ENCODE measurements at places on chromosomes 1 and 21.

GRCh38 chr1:187634940-187635339 lies 806.2 kb downstream of the PLA2G4A start:
- no peaks in the 10 kb centered on the region for H3K4me1 ChIP-seq
- H3K4me3 ChIP-seq: no peak overlapping the region
- no peaks in the 10 kb centered on the region for H3K36me3 ChIP-seq
- no peak overlapping the region for H3K27ac ChIP-seq

- peaks cover 14% of the 10 kb centered on the region for H3K27me3 ChIP-seq
- H3K27ac ChIP-seq: no peak overlapping the region
- no peaks in the 10 kb centered on the region for H3K36me3 ChIP-seq
- H3K4me3 ChIP-seq: no peak overlapping the region
- peaks cover 3% of the 10 kb centered on the region for H3K4me1 ChIP-seq
- DNase-seq: no peak
Measured at GRCh38 chr1:76871355-76871974, 4.2 kb downstream of the ST6GALNAC5 start.

DNA sequence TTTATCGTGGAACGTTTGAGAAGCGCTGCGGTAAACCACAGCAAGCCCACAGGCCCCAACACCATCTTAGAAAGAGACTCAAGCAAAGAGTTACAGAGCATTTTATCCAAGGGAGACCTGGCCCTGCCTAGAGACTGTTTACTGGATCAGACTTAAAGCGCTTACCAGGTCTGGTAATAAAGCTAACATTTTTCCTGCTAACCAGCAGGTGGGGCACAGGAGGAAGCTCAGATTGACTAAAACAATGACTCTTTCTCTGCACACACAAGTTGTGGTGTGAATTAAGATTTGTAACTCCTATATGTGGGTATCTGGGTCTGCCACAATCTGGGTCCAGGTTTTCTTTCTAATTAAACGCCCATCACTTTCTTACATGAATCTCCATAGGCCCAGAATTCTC lies 136.5 kb upstream of the ETS2 start:
- no peak overlapping the region for H3K27ac ChIP-seq
- no peak overlapping the region for H3K4me3 ChIP-seq
- no peak for DNase-seq
- no peaks in the 10 kb centered on the region for H3K27me3 ChIP-seq

DNA sequence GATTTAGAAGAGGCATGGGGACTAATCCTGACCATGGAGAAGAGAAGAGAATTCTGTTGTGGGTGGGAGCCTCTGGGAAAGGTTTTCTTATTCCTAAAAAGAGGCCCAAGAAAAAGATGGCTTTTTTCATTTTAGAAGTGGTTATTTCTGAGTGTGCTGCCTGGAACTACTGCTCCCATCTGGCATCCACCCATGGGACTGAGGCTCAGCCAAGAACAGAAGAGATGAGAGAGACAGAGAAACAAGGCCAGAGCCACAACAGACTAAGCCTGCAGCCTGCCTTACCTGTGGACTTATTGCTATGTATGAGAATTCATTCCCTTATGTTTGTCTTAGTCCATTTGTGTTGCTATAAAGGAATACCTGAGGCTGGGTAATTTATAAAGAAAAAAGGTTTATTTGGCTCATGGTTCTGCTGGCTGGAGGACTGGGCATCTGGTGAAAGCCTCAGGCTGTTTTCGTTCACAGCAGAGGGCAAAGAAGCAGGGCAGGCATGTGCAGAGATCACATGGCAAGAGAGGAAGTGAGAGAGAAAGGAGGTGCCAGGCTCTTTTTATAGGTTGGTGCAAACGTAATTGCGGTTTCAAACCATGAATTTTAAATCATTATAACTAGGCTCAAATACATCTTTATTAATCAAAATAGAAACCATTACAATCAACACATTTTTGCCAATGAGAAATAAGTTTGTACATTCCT lies 57.5 kb upstream of the PRDM2 start:
- no peak for DNase-seq
- H3K27ac ChIP-seq: no peak overlapping the region
- H3K36me3 ChIP-seq: no peaks in the 10 kb centered on the region
- no peaks in the 10 kb centered on the region for H3K27me3 ChIP-seq

- peaks cover 2% of the 10 kb centered on the region for H3K27me3 ChIP-seq
- H3K27ac ChIP-seq: no peak overlapping the region
- H3K36me3 ChIP-seq: no peaks in the 10 kb centered on the region
- DNase-seq: no peak
- H3K4me1 ChIP-seq: no peaks in the 10 kb centered on the region
- H3K4me3 ChIP-seq: no peak overlapping the region
Measured at GRCh38 chr1:46749404-46749803, 30.5 kb upstream of the EFCAB14 start.

- DNase-seq: no peak
- H3K4me1 ChIP-seq: no peaks in the 10 kb centered on the region
- no peak overlapping the region for H3K4me3 ChIP-seq
- H3K27me3 ChIP-seq: no peaks in the 10 kb centered on the region
Measured at GRCh38 chr1:153790966-153791647, 15.9 kb downstream of the SLC27A3 start.

- H3K27me3 ChIP-seq: no peaks in the 10 kb centered on the region
- no peaks in the 10 kb centered on the region for H3K4me1 ChIP-seq
- no peak overlapping the region for H3K27ac ChIP-seq
- H3K36me3 ChIP-seq: no peaks in the 10 kb centered on the region
- DNase-seq: no peak
Measured at GRCh38 chr1:244029124-244029523, 22.0 kb upstream of the ZBTB18 start.

DNA sequence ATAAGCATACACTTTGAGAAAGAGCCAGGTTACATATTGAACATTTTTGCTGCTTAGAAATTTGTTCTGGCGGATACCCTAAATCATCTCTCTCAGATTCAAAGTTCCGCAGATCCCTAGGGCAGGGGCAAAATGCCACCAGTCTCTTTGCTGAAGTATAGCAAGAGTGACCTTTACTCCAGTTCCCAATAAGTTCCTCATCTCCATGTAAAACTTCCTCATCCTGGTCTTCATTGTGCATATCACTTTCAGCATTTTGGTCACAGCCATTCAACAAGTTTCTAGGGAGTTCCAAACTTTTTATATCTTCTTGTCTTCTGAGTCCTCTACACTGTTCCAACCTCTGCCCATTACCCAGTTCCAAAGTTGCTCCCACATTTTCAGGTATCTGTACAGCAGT lies 23.3 kb upstream of the LYPD8 start:
- H3K4me1 ChIP-seq: no peaks in the 10 kb centered on the region
- H3K4me3 ChIP-seq: no peak overlapping the region
- no peaks in the 10 kb centered on the region for H3K27me3 ChIP-seq
- H3K36me3 ChIP-seq: no peaks in the 10 kb centered on the region

DNA sequence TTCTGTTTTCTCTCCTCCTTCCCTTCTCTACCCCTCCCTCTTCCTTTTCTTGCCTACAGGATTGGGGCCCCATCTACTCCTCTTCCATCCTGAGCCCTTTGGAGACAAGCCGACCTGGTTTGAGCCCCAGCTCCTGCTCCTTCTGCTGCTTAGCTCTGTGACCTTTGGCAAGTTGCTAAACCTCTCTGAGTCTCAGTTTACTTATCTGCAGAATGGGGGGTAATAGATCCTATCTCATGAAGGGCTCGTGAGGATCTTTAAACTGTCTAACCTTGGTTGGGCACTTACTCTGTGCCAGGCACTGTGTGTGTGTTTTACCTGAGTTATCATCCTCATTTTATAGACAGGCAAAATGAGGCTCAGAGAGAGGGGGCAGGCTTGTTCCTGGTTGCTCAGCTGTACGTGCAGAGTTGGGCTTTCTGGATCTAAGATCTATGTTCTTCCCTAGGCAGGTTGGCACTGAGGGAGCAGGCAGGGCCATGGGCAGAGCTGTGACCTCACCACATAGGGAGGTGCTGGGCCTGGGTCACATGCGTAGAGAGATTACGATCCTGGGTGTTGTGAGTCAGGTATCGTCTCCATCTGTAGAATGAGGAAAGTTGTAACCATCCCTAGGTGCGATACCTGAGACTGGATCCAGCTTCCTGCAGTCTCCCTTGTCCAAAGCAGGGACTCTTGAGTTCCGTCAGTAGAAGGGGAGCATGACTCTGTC lies 58.5 kb downstream of the FOXO6 start:
- H3K4me3 ChIP-seq: no peak overlapping the region
- H3K36me3 ChIP-seq: no peaks in the 10 kb centered on the region
- no peak for DNase-seq
- H3K27me3 ChIP-seq: no peaks in the 10 kb centered on the region
- no peaks in the 10 kb centered on the region for H3K4me1 ChIP-seq
- no peak overlapping the region for H3K27ac ChIP-seq

- no peak overlapping the region for H3K27ac ChIP-seq
- DNase-seq: no peak
- H3K27me3 ChIP-seq: no peaks in the 10 kb centered on the region
- no peaks in the 10 kb centered on the region for H3K36me3 ChIP-seq
- H3K4me1 ChIP-seq: no peaks in the 10 kb centered on the region
- H3K4me3 ChIP-seq: no peak overlapping the region
Measured at GRCh38 chr21:34180826-34181359, 107.5 kb downstream of the MRPS6 start.

GRCh38 chr1:29985606-29985945 lies 737.8 kb downstream of the MATN1 start:
- H3K4me3 ChIP-seq: no peak overlapping the region
- no peaks in the 10 kb centered on the region for H3K4me1 ChIP-seq
- no peak overlapping the region for H3K27ac ChIP-seq

DNA sequence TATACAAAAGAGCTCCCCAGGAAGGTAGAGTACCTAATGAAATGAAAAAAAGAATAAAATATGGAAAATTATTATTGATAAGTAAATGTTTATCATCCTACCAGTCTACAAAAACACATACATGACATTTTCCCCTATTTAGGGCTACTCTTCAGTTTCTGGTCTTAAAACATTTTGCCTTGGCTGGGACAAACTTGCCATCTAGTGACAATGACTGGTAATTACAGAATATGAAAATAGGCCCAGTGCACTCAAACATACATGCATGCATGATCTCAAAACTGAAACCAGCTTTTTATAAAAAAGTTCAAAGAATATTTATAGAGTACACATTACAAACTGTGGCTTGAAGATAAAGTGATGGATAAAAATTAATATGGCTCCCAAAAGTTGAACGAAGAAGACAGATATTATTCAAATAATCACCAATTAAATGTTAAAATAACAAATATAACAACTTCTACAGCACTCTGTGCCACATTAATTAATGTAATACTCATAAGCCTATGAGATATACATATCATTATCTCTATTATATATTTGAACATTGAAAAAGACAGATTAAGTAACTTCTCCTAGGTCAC lies 10.5 kb upstream of the RNPC3 start:
- no peak overlapping the region for H3K4me3 ChIP-seq
- no peak overlapping the region for H3K27ac ChIP-seq
- H3K27me3 ChIP-seq: no peaks in the 10 kb centered on the region
- no peak for DNase-seq
- no peaks in the 10 kb centered on the region for H3K4me1 ChIP-seq
- no peaks in the 10 kb centered on the region for H3K36me3 ChIP-seq

DNA sequence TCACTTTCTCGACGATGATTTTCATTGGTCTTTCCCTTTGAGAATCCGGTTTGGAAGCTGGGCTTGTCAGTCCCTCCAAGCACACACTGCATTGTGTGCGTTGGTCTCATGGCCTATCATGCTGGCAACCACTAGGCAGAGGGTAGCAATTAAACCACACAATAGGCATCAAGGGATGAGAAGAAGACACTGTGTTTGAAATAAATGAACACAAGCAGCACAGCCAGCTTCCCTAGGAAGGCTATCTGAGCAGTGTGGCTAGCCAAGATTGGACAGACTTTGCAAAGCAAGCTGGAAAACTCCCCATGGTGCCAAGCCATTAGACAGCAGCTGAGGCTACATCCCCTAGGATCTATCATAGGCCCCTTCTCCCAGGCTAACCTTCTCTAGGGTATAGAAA lies 288.7 kb downstream of the NUF2 start:
- H3K4me1 ChIP-seq: no peaks in the 10 kb centered on the region
- H3K36me3 ChIP-seq: no peaks in the 10 kb centered on the region
- H3K27ac ChIP-seq: no peak overlapping the region
- no peaks in the 10 kb centered on the region for H3K27me3 ChIP-seq
- H3K4me3 ChIP-seq: no peak overlapping the region

GRCh38 chr1:66998972-66999371 lies 55.0 kb downstream of the SLC35D1 start:
- peaks cover 2% of the 10 kb centered on the region for H3K36me3 ChIP-seq
- peaks cover 3% of the 10 kb centered on the region for H3K4me1 ChIP-seq
- DNase-seq: no peak
- H3K27ac ChIP-seq: no peak overlapping the region
- H3K27me3 ChIP-seq: no peaks in the 10 kb centered on the region

GRCh38 chr1:244050835-244051444 lies at the start of gene ZBTB18:
TSS of gene ZBTB18 (plus strand) at chr1:244051283. CDS start at chr1:244051432, 149 bp downstream.
- H3K27ac ChIP-seq: peak within 1 kb of the TSS; percentile 77
- H3K36me3 ChIP-seq: peaks cover 8% of the 10 kb centered on the region
- peaks cover 30% of the 10 kb centered on the region for H3K4me1 ChIP-seq
- H3K27me3 ChIP-seq: no peaks in the 10 kb centered on the region
- H3K4me3 ChIP-seq: peak within 1 kb of the TSS; percentile 87
- DNase-seq: no peak

DNA sequence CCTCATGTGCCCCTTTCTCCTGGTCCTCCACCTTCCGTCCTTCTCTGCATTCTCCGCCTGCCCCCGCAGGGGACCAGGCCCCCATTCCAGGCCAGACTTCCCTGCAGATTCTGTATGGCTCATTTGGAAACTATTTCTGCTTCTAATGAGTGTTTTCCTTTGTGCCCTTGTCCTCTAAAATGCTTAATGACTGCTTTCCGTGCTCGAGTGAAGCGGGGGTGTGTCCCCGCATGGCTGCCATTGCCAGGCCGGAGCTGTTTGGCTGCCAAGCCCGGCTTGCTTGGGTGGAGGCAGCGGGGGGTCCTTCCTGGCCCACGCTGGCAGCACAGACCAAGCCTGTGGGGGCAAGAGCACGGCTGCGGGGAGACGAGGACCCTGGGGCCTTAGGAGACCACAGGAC lies 299.3 kb upstream of the VAMP3 start:
- no peaks in the 10 kb centered on the region for H3K27me3 ChIP-seq
- no peak overlapping the region for H3K27ac ChIP-seq
- DNase-seq: no peak
- H3K4me3 ChIP-seq: no peak overlapping the region
- no peaks in the 10 kb centered on the region for H3K4me1 ChIP-seq

GRCh38 chr1:61107638-61108037 lies 25.3 kb downstream of the NFIA start:
- H3K27me3 ChIP-seq: no peaks in the 10 kb centered on the region
- no peak overlapping the region for H3K27ac ChIP-seq
- H3K36me3 ChIP-seq: no peaks in the 10 kb centered on the region
- no peak overlapping the region for H3K4me3 ChIP-seq
- H3K4me1 ChIP-seq: no peaks in the 10 kb centered on the region

DNA sequence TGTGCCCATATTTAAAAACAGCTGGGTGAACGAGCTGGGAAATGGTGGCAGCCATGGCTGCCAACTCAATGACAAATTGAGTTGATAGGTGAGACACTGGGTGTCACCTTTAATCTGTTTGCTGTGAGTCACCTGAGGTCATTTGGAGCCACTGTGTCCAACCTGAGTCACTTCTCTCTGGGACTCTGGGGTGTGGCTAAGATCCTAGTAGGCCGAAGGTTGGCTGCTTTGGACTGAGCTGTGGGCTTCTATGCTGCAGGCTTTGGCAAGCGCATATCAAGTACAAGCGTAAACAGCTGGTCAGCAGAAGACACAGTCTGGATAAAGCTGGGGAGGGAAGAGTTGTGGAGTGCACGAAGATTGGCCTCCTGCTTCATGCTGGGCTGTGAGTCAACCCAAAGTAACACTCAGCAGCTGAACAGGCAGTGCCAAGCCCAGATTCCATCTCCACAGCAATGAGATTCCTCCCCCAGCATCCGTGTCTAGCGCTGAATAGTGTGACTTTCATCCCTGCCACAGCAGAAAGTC lies 24.0 kb downstream of the TEX35 start:
- H3K4me1 ChIP-seq: no peaks in the 10 kb centered on the region
- H3K27me3 ChIP-seq: no peaks in the 10 kb centered on the region
- no peak overlapping the region for H3K4me3 ChIP-seq
- H3K36me3 ChIP-seq: no peaks in the 10 kb centered on the region
- H3K27ac ChIP-seq: no peak overlapping the region

Measured in effector memory CD4-positive, alpha-beta T cell (primary cell).